Fibroblast of the aortic adventitia (primary cell): ENCODE measurements at places on chromosomes 11 and 22. TPM values are rescaled to one million over a fixed set of nuclear protein-coding genes. Genes with fewer than 3 reads are reported as not detected.

GRCh38 chr22:16658068-16658467 lies 65.5 kb upstream of the CCT8L2 start:
- DNase-seq = no peak

- peak; percentile 29 for DNase-seq
Measured at GRCh38 chr22:46262449-46263215, 511 bp downstream of the PKDREJ start.

- DNase-seq = no peak
Measured at GRCh38 chr11:110493346-110493745, 63.6 kb downstream of the FDX1 start.

- DNase-seq = no peak
Measured at GRCh38 chr11:86810288-86810687, 9.9 kb downstream of the PRSS23 start.

- DNase-seq = no peak
Measured at GRCh38 chr11:44855493-44855849, 95.2 kb downstream of the TP53I11 start.

DNA sequence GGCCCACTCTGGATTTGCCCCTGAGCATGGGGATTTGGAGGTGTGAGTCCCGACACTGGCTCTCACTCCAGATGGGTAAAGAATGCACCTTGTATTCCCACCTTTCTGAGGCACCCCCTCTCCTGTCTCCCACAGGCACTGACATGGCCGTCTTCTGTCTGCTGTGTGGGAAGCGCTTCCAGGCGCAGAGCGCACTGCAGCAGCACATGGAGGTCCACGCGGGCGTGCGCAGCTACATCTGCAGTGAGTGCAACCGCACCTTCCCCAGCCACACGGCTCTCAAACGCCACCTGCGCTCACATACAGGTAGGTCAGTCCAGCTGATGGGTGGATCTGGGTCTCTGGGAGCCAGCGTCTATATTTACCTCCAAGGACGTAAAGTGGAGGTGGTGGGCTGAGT lies 54.2 kb upstream of the NNMT start:
- no peak for DNase-seq

DNA sequence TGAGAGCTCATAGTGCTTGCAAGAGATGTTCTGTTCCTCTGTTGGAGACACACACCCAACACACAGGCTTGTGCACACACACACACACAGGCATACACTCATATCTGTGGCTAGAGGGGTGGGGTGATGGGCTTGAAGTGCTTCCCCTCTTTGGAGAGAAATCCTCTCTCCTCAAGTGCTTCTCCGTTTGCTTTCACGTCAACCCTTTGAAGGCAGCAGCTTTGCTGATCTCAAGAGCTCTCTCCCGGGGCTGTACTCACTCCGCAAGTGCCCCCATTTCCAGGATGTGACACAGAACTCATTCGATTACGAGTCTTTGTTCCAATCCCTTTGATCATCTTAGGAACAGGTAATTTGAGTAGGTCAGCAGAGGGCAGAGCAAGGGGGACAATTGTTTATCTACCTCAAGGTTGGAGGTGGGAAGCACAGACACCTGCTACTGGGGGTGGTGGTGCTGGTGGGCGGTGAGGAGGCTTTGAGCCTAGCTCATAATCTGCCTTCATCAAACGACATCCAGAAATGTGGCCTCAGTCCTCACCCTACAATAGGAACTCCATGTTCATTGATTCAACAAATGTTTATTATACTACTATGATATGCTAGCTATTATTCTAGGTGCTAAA lies 529.8 kb upstream of the CADM1 start:
- no peak for DNase-seq

DNA sequence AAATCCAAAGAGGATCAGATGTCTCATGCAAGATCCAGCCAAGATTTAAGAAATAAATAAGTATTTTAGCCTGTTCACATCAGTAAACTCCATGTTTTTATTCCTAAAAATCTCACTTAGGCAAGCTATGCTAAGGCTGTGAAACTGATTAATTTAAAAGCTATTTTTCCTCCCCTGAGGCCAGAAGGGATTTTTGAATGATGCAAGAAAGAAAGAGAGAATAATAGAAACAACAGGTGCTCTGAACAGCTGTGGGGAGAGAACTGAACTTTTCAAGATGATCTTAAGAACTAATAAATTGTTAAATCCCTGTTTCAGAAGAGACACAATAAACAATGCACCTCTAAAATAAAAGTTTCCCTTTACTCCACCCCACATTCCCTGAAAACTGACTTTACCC lies 241.6 kb downstream of the DLG2 start:
- DNase-seq = no peak

- DNase-seq = peak; percentile 94
Measured at GRCh38 chr11:12232817-12233601, 122.6 kb downstream of the MICAL2 start.

DNA sequence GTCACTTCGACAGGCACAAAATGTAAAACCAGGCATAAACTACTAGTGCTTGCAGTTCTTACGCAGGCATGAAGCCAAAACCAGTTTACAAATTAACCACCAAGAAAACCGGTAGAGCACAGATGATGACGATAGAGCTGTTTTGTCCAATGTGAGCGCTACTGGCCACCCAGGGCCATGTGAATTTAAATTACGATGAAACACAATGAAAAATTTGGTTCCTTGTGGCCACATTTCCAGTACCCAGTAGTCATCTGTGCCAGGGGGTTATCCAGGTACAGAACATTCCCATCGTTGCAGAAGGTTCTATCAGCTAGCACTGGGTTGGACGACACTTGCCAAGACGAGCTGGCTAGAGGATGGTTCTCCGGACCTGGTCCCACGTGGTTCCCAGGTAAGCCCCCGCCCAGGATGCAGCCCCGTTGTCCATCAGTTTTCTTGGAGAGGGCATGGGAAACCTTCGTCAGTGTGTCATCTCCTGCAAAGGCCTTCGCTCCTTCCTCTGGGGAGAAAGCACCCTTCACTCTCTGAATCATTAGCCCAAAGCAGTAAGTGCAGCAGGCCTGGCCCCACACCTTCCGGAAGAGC lies 1.1 kb upstream of the CD81 start:
- no peak for DNase-seq

- peak; percentile 47 for DNase-seq
Measured at GRCh38 chr11:34809191-34810106, 106.7 kb downstream of the APIP start.

DNA sequence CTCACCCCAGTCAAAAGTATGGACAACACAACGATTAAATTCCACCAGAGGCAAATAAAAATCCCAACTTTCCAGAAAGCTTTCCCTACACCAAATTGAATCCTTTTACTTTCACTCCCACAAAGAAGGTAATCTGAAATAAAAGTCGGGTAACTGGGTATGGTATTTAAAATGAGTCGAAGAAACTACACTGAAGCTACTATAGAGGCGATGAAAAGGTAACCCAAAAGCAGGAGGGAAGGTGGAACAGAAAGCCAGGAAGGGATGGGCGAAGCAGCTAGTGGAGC lies 1.1 kb downstream of the PICALM start:
- no peak for DNase-seq

GRCh38 chr11:116536416-116536815 lies 236.4 kb downstream of the BUD13 start:
- DNase-seq = no peak

DNA sequence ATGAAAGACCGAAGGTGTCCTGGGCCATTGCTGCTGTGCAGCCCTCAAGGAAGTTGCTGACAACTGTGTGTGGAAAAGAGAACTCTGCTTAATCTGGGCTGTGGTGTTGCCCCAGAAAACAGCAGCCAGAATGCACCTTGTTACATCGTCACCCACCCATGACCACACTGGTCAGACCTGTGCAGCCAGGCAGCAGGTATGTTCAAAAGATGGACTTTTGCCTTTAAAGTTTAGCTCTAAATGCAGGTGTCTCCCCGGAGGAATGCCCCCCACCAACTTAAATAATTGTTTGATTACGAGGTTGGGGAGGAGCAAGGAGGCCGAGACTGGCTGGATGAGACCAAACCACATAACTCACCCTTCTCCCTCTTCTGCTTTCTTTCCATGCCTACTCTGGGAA lies 15.3 kb upstream of the POLA2 start:
- DNase-seq = no peak

GRCh38 chr11:12238420-12238819 lies 128.0 kb downstream of the MICAL2 start:
- DNase-seq = peak; percentile 53

DNA sequence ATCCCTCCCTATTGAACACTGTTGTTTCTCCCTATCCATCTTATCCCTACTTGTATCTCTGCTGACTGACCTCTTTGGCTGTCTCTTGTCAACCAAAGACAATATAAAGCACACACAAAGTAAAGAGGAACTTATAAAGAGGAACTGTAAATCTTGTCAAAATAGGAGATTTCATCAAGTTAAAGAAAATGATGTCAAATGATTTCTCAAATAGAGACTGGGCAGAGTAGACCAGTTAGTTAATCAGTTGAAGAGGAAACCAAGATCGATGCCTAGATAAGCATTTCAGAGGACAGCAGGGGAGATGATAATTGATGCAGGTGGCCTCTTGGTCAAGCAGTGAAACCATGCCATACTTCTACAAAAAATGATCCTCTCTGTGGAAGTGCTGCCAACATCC lies 22.7 kb downstream of the KCNQ1OT1 start:
- DNase-seq = no peak

DNA sequence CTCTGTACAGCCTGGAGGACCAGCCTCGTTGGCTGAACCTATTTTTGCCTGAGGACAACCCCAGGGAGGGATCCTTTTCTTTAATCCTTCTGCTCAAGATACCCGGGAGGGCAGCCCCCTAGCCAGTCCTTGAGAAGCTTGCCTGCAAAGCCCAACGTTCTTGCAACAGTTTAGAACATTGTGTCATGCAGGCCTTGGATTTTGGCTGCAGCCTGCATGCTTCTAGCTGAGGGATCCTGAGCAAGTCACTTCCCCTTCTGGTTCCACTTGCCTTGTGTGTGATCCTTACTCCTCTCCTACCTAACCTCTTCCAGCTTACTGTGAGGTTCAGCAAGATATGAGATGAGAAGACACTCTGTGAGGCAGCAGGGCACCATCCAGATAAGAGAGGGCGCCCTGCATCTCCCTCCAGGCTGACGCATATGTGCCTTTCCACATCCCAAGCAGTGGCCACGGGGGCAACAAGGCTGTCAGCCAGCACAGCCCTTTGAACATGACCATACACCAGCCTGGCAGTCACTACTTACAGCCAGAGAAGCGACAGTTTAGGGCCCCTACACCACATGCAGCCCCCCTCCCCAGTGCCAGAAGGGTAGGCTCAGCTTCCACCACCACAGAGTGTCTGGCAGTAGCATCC lies 76.1 kb downstream of the C11orf58 start:
- DNase-seq = no peak

- no peak for DNase-seq
Measured at GRCh38 chr11:8806974-8807373, 104.0 kb upstream of the AKIP1 start.

DNA sequence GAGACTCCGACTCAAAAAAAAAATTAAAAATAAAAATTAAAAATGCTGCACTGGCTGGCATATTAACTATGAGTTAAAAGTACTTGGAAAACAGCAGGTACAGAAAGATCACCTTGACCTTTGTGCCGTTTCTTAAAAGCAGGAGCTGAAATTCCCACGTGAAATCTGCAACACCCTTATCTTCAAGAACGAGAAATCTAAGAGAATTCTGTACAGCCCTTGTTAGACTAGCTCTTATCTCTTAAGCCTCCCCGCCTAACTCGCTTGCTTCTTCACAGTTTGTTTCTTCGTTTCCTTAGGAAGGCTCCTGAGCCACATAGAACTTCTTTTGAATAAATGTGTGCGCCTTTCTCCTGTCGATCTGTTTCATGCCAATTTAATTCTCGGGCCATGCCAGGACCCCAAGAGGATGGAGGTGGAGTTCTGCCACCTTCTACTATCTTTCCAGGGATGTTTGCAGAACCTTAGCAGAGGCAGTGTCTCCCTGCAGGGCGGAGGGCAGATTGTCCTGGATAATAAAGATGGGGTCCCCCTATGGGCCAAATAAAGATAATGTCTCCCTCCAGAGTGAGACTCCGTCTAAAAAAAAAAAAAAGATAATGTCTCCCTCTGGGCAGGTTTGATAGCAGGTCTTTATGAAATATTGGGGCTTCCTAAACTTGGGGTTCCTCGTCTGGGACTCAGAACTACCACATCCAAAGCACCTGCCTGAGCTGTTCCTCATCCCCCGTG lies 27.4 kb upstream of the SYT8 start:
- no peak for DNase-seq

- DNase-seq = no peak
Measured at GRCh38 chr11:124429599-124429998, 4.9 kb upstream of the OR8B4 start.

- DNase-seq = no peak
Measured at GRCh38 chr22:24830205-24830979, 24.4 kb downstream of the SGSM1 start.

DNA sequence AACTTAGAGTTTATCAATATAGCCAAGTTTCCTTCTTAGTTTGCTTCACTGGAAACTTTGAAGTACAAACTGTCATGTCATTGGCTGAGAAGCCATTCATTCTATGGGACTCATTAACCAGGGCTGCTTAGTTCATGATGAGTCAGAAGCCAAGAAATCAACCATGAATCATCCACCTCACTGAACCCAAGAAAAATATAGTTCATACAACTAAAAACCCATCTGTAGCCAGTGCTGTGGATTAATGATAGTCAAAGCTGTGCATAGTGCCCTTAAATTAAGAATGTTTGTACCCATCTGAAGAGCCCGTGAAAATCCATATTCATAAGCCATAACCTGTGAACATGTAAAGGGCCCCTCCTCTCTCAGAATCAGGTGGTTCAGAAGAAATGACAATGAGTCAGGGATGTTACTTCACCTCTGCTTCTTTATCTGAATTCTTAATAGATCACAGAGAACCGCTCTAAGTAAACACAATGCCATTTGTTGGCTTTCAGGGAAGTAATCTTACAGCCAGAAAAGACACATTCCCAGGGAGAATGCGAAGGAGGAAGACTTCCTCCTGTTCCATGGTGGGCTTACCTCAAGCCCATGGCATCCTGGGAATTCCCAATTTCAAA lies 25.4 kb downstream of the MMP20 start:
- DNase-seq = peak; percentile 92

DNA sequence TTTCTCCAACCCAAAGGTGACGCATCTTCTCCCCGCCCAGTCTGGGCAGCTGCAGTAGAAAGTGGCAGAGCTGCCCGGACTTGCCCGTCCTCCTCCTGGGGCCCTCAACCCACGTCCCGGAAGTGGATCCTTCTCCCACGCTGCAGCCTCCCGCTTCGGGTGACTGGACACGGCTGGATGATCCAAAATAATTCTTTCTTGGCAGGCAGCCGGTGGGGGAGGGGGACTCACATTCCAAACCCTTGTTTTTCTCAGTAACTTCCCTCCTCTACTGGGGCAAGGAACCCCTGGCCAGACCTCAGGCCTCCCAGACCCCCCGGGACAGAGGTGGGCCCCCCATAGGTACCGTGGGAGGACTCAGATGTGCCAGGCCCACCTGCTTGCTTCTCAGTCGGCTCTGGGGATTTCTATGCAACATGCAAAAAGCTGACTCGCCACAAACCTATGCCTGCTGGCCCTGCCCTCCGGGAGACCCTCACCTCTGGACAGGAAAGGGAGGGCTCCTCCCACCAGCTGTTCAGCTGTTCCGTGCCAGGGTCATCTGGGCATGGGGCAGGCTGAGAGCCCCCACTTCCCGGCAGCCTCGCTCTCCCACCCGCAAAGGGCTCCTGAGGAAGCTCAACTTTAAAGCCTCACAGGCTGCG lies 1.4 kb downstream of the PLXNB2 start:
- peak; percentile 95 for DNase-seq

GRCh38 chr22:28939932-28940331 lies 56.6 kb downstream of the ZNRF3 start:
- DNase-seq = no peak

Gene HTR3B
- not detected in 2 replicates for total RNA-seq

Gene BTG4
- total RNA-seq = 0.36 TPM in 1 of 2 replicates, not detected in the other

Gene MS4A15
- not detected in 2 replicates for total RNA-seq

Gene PNPLA5
- total RNA-seq = not detected in 2 replicates

Gene GPHA2
- not detected in 2 replicates for total RNA-seq

Gene RPS6KB2
- total RNA-seq = 19.7 and 35.6 TPM in 2 replicates

Gene LARGE2
- not detected in 2 replicates for total RNA-seq

Gene FXYD2
- not detected in 2 replicates for total RNA-seq

Gene TNNT3
- total RNA-seq = 0.81 and 6.5 TPM in 2 replicates
